ENCODE measurements at places on chromosomes 11 and 22. TPM values are rescaled to one million over a fixed set of nuclear protein-coding genes. Genes with fewer than 3 reads are reported as not detected.
A peak's percentile ranks its signal among the peaks of the same experiment; 100 is the strongest.

GRCh38 chr22:30882184-30882717, 86.3 kb downstream of the MORC2 start:
- H3K4me3 ChIP-seq = no peak overlapping the region
- DNase-seq = no peak
- H3K27ac ChIP-seq = no peak overlapping the region
- no peaks in the 10 kb centered on the region for H3K4me1 ChIP-seq
- H3K36me3 ChIP-seq = no peaks in the 10 kb centered on the region
- peaks cover 5% of the 10 kb centered on the region for H3K27me3 ChIP-seq

WT1 gene
- not detected for total RNA-seq

GRCh38 chr22:37249986-37250385, 5.9 kb upstream of the RAC2 start:
- H3K27me3 ChIP-seq = no peaks in the 10 kb centered on the region
- H3K4me1 ChIP-seq = peaks cover 6% of the 10 kb centered on the region
- no peak for DNase-seq

DNA sequence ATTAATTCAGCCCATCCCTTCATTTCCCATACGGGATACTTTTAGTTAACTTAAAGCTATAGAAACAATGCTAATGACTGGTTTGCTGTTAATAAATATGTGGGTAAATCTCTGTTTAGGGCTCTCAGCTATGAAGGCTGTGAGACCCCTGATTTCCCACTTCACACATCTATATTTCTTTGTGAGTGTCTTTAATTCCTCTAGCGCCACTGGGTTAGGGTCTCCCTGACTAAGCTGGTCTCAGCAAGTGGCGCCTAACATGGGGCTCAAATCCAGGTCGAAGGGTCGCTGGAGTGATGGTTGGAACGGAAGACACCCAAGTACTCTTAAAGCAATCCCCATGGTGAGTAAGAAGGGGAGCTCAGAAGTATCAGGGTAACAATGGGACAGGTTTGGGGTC, 14.4 kb upstream of the OOSP1 start:
- H3K4me1 ChIP-seq = no peaks in the 10 kb centered on the region
- no peak overlapping the region for H3K4me3 ChIP-seq
- no peaks in the 10 kb centered on the region for H3K36me3 ChIP-seq
- no peaks in the 10 kb centered on the region for H3K27me3 ChIP-seq
- DNase-seq = no peak
- H3K27ac ChIP-seq = no peak overlapping the region

GGTLC3 gene
- not detected for total RNA-seq

DNA sequence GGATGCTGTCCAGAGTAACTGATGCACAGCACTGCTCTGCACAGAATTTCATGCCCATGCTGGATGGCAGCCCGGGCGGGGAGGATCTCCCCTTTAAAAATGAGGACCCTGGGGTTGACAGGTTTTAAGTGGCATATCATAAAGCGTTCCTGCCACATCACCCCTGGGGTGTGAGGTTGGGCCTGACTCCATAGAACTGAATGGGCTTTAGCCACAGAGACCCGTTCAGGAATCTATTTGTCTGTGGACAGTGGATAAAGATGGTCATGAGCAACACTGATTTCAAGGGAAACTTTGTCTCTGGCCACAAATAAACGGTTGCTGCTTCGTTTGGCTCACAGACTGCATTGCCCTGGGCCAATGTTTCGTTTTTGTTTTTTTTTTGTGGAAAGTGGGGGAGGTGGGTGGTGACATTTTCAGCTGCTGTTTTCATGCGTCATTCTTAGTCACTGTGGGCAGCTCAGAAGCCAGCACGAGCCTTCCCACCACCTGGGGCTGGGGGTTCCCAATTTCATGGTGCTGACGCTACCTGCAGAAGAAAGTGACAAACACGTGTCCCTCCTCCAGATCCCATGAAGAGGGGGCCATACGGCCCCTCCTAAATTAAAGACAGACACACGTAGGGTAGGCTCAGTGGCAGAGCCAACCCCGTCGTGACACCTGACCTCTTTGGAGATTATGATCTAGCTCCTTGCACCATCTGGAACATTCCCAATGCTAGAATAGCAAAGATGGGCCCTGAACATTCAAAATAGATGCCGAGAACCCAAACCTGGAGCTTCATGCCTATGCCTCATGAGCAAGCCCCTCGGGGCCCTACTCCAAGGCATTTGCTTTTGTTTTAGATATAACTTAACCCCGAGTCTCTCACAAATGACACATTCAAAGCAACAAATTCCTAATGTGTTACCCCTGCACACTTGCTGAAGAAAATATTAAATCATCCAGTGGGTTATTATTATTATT, 54.8 kb upstream of the PHF21B start:
- H3K4me1 ChIP-seq = no peaks in the 10 kb centered on the region
- H3K4me3 ChIP-seq = no peak overlapping the region
- no peaks in the 10 kb centered on the region for H3K36me3 ChIP-seq
- H3K27ac ChIP-seq = no peak overlapping the region

- H3K4me3 ChIP-seq = no peak overlapping the region
- H3K27me3 ChIP-seq = no peaks in the 10 kb centered on the region
- H3K27ac ChIP-seq = no peak overlapping the region
- no peaks in the 10 kb centered on the region for H3K4me1 ChIP-seq
- H3K36me3 ChIP-seq = peaks cover 7% of the 10 kb centered on the region
Measured at GRCh38 chr11:76119032-76119431, 87.3 kb downstream of the WNT11 start.

DNA sequence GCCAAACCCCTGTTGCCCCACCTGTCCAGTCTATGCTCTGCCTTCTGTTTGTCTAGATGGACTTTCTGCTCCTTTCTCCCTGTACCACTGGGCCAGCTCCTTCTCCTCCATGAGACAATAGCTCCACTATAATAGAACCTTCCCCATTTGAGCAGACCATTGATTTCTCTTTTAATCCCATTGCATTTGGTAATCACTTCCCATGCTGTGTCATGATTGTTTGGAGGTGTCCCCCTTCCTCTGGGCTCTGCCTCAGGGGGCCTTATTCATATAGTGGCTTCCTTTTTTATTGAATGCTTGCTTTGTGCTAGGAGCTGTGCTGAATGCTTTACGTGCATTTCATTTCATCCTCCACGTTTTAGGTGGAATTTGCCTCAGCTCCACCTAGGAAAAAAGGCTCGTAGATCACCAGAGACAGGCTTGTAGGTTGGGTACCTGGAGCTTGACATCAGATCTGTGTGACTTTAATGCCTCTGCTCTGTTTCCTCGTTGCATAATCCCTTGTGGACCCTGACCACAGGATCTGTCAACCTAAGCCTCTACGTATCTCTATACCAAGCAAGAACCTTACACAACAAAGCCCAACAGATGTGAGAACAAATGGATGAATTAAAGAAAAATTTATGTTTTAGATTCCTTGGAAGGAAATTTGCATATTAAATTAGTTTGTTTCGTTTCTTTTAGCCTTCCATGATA, 106.2 kb upstream of the RASSF10 start:
- no peaks in the 10 kb centered on the region for H3K36me3 ChIP-seq
- H3K27me3 ChIP-seq = no peaks in the 10 kb centered on the region
- no peak overlapping the region for H3K27ac ChIP-seq
- no peak for DNase-seq
- no peaks in the 10 kb centered on the region for H3K4me1 ChIP-seq

DNA sequence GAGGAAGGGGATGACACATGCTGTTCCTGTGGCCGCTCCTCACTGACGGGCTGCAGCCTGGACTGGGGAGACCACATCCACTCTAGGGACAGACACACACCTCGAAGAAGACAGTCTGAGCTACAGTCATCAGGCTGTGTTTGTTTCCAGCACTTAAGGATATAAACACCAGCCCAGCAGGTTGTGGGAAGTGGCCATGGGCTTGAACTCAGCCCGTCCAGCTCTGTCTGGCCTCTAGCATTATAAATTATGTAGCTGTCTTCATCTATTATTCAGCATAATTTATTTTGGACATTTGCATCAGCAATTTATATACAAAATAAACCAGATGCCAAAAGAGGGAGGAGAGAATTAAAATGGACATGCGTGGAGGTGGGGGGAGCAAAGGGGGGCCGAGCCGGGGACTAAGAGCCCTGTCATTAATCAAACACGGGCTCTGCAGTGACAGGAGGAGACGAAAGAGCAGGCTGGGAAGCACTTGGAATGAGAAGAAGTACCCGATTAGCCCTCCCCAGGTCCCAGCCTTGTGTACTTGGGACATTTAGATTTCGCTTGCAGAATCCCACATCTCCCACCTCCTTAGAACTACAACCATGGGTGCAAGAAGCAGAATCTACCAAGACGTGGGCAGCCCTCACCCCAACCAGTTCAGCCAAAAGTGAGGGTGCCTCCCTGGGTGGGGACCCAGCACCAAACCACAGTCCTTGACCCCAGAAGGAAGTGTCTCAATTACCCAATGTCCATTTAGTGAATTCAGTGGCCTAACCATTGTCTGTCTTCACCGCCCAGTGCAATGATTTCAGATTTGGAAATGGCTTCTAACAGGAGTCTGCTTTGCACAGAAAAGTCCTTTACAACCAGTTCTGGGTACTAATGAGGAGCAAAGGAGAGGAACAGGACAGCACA, 309.6 kb downstream of the OPCML start:
- H3K36me3 ChIP-seq = no peaks in the 10 kb centered on the region
- DNase-seq = no peak
- H3K4me3 ChIP-seq = no peak overlapping the region
- H3K4me1 ChIP-seq = no peaks in the 10 kb centered on the region
- peaks cover 5% of the 10 kb centered on the region for H3K27me3 ChIP-seq

DNA sequence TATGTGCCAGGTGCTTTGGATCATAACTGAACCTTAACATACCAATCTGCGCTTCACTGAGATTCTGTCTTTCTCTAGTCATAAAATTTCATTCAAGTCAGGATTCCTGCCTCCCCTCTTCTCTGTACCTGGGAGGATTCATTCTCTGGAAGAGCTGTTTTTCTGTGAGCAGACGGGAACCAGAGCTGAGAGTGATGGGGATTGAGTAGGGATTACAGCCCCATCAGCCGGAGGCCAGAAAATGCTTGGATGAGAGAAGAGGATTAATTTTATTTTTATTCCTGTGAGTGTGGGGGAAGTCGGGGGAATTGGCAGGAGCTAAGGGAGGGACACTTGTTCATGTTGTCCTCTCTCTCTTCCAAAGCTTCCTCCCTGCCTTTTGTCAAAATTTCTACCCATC, 4.7 kb downstream of the STX3 start:
- H3K27me3 ChIP-seq = peaks cover 3% of the 10 kb centered on the region
- H3K27ac ChIP-seq = no peak overlapping the region
- no peaks in the 10 kb centered on the region for H3K36me3 ChIP-seq
- DNase-seq = no peak
- peaks cover 2% of the 10 kb centered on the region for H3K4me1 ChIP-seq

SLC7A4 gene
- not detected for total RNA-seq

DNA sequence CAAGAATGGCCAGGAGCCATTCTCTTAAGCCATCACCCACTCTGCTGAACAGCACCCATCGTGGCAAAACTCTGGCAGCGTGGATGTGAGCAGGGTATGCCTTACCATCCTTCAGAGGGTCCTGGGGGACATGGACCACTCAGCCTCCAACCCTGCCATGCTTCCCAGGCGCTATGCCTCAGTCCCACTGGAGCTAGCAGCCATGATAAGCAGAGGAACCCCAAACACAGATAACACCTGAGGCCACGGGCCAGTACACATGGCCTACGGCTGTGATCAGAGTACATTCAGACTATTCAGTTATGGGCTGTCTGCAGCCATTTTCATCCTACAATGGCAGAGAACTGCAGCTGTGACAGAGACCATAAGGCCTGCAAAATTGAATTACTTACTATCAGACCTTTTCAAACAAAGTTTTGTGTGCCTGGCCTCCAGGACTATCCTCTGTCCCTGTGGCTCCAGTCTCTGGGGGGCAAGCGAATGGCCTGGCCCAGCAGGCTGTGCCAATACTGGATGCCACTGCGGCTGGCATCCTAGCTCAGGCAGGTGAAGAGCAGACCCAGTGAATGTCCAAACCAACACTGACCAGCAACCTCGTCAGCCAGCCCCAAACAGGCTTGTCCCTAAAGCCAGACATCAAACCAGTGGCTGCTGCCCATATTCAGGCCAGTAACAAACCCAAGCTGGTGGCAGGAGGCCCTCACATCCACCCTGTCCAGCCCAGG, 6.9 kb downstream of the ARVCF start:
- H3K36me3 ChIP-seq = no peaks in the 10 kb centered on the region
- H3K27me3 ChIP-seq = peaks cover 11% of the 10 kb centered on the region
- no peak for DNase-seq
- H3K4me1 ChIP-seq = no peaks in the 10 kb centered on the region
- H3K4me3 ChIP-seq = no peak overlapping the region

DNA sequence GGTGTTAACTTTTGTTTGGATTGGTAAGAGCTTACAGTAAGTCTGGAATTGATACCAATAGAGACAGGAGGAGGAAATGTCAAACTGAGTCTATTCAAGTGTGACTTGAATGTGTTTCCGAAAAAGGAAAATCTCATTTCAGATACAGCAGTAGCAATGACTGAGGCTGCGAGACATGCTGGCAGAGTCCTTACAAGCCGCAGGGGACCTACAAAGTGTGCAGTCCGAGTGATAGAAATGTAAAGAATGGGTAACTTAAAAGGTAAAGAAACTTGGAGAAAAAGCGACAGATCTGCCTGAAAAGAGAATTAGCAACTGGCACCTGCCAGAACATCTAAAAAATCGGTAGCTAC, 444 bp downstream of the CWF19L2 start:
- peak overlapping the region; percentile 69 for H3K27ac ChIP-seq
- peak overlapping the region; percentile 86 for H3K4me3 ChIP-seq
- H3K4me1 ChIP-seq = peaks cover 3% of the 10 kb centered on the region

- H3K36me3 ChIP-seq = peaks cover 10% of the 10 kb centered on the region
- H3K27me3 ChIP-seq = no peaks in the 10 kb centered on the region
- peaks cover 3% of the 10 kb centered on the region for H3K4me1 ChIP-seq
- no peak for DNase-seq
Measured at GRCh38 chr11:74815966-74816365, 67.3 kb downstream of the RNF169 start.

GRCh38 chr11:110130642-110131238, 37.5 kb downstream of the ZC3H12C start:
- H3K27ac ChIP-seq = no peak overlapping the region
- DNase-seq = no peak
- no peaks in the 10 kb centered on the region for H3K4me1 ChIP-seq

DNA sequence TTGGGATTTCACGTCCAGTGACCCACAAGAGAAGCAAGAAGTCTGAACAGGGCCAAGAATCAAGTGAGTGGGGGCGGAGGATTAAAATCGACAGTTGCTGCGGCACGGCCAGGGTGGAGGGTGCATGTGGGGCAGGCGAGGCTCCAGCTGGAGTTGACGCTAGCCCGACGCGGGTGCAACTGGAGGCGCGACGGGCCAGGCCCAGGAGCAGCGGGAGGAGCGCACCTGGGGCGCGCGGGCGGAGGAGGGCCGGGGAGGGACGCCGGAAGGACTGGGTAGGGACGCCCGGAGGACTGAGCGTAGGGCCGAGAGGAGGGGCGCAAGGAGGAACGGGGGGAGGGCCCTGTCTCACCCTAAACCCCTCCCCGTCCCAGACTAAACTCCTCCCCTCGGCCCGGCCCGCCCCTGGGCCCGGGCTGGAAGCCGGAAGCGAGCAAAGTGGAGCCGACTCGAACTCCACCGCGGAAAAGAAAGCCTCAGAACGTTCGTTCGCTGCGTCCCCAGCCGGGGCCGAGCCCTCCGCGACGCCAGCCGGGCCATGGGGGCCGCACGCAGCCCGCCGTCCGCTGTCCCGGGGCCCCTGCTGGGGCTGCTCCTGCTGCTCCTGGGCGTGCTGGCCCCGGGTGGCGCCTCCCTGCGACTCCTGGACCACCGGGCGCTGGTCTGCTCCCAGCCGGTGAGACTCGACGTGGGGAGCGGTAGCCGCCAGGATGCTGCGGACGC, at the start of gene IL17RA:
TSS of gene IL17RA (plus strand) at position 447 of the 723 bp plus-strand sequence. CDS start at position 539, 92 bp downstream.
- peaks cover 24% of the 10 kb centered on the region for H3K4me1 ChIP-seq
- no peaks in the 10 kb centered on the region for H3K36me3 ChIP-seq
- no peaks in the 10 kb centered on the region for H3K27me3 ChIP-seq
- peak within 1 kb of the TSS; percentile 68 for H3K27ac ChIP-seq

CHRM1 gene
- not detected for total RNA-seq

OR56B4 gene
- total RNA-seq = not detected

DEFB131B gene
- not detected for total RNA-seq

Data from T-cell (primary cell).